ENCODE measurements at places on chromosomes 3 and 15.

DNA sequence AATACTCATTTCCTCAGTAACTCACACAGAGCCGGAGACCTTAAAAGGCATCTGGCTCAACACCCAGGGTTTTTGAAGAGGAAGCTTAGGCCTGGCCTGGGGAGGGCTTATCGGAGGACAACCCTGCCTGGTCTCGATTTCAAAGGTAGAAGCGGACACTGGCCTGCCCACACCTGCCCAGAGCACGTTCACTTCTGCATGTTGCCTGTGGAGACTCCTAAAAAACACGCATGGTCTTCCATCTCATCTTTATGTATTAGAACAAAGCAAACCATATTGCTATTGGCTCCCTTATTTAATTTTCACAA, 55.5 kb upstream of the FURIN start:
- no peak for DNase-seq

DNA sequence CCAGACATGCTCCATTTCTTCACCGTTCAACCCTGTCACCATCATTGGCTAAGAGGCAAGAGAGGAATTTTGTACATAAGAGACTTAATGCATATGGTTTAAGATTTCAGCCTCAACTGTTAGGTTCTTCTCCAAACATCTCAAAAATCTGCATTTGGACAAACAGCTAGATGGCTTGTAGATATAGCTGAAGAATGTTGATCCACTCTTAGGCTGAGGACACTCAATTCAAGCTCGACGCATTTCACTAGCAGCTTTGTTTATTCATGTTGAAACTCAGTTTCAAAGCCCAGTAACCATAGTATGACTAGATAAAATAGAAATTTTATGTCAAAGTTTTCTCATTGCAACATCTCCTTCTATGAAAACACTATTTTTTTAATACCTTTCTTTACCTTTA, 208.2 kb downstream of the THRB start:
- DNase-seq: no peak

DNA sequence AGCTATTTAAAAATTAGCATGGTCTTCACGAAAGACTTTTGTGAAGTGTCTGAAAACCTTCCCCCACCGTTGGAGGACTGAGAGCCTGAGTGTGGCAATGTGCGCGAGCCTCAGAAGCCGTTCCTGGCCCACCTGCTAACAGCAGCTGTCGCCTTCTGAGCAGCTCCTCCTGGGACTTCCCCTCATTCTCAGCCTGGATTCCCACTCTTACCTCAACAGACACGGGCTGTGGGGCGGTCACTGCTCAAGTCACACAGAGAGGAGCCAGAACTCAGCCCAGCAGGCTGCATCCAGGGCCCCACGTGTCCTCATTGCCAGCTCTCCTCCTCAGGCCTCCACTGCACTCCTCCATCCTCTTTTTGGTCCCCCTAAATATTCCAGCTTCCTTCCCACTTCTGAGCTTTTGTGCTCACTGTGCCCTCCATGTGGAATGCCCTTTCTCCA, 7.8 kb downstream of the DNASE1L3 start:
- DNase-seq: no peak

- DNase-seq: no peak
Measured at GRCh38 chr15:58046467-58046866, 19.0 kb downstream of the ALDH1A2 start.

- no peak for DNase-seq
Measured at GRCh38 chr3:57688291-57688690, 4.6 kb downstream of the DENND6A start.

GRCh38 chr3:127719369-127719768, 46.6 kb downstream of the ABTB1 start:
- no peak for DNase-seq

DNA sequence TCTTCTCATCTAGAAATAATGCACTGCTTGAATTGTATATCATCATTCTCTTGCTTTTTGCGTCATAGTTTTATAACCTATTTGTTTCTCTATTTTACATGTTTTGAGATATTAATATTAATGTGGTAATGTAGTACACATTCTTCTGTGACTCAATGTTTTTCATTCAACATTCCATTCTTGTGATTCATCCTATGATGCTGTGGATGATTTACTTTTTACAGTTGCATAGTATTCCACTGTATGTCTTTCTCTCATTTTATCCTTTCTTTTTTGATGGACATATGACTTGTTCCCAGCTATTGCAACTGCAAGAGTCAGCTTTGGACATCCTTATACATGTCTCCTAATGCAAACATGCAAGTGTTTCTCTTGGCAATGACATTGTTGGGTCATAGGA, 20.6 kb upstream of the VEPH1 start:
- DNase-seq: no peak

- no peak for DNase-seq
Measured at GRCh38 chr3:153974614-153975013, 146.6 kb upstream of the ARHGEF26 start.

DNA sequence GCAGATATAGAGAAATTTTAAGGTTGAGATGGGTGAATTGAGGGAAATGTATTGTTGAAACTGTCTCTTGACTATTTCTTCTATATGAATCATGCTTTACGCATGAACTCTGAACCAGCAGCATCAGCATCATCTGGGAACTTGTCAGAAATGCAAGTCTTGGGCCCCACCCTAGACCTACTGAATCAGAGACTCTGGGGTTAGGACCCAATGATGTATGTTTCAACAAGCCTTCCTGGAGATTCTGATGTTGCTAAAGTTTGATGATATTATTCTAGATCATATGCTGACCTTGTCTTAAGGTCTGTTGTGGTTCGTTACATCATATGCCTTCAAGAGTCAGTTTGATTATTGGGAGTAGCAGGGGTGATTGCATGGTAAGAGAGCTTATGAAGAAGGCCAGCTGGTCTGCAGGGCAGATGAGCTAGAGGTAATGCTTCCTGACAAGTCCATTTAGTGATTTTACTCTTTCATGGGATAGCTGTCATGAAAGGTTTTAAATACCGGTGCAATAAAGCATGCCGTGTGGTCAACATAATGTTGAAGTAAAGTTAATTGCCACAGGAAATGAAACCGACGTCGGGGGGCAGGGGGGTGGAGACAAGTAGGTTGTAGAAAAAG, 152.4 kb upstream of the MRPL3 start:
- DNase-seq: no peak

DNA sequence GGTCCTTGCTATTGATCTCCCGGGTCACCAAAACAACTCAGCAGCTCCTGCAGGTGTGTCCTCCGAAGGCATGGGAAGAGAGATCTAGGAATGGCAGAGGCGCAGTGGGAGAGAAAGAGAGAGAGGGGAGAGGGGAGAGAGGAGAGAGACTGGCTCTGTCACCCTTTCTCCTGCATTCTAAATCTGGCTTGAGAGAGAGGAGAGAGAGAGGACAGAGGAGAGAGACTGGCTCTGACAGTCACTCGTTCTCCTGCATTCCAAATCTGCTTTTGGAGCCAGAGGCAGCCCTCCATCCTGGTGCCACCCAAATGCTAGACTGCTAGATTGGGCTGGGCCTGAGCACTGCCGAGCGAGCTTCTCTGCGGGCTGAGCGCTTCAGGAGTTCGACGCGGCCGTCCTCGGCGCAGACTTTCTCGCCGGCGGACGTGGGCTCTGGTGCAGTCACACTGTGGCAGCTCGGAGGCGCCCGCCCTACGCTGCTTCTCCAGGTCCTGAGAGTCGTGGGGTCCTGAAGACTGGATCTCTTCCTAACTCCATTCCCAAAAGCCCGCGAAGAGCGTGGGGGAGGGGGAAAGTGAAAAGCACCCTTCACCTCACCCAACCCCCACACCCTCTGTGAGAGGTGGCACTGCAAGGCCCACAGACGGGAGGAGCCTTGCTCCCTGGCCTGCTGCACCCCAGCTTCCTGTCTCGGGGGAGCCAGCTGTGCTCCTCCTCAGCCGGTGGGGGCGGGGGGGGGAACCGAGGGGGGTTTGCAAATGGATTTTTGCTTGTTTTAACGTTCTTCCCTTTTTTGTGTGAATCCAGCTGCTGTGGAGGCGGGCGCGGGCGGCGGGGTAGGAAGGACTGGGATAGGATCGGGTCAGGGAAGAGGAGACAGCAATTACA, 222.3 kb downstream of the MEIS2 start:
- DNase-seq: no peak

DNA sequence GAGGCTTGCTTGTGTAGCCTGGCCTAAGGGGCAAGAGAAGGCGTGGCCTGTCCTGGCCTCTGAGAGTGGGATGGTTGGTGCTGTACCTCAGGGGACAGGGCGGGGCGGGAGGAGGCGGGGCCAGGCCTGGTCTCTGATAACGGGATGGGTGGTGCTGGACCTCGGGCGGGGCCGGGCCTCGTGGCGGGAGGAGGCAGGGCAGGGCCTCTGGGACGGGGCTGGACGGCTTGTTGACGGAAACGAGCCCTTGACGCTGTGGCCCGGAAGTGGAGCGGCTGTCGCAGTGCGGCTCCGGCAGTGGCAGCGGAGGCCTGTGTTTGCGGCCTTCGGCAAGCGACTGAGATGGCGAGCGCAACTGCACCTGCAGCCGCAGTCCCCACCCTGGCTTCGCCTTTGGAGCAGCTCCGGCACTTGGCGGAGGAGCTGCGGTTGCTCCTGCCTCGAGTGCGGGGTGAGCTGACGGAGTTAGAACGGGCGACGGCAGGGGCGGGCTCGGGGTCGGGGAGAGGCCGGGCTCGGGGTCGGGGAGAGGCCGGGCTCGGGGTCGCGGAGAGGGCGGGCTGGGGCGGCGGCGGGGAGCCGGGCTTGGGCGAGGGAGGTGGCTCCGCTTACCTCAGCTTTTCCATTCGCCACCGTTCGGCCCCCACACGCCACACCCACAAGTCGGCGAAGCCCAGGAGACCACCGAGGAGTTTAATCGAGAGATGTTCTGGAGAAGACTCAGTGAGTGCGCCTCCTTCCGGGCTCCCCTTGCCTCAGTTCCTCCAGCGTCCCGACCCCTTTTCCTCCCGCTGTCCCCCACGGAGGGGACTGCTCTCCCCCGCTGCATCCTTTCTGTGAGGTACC, at the start of gene CCNDBP1:
Gene CCNDBP1 (plus strand): TSS at position 247 of the 846 bp plus-strand sequence. CDS start 96 bp downstream, at position 343.
- DNase-seq: peak; percentile 89

Measured in ACHN (cell line).